ENCODE measurements at places on chromosomes 11 and 22.

DNA sequence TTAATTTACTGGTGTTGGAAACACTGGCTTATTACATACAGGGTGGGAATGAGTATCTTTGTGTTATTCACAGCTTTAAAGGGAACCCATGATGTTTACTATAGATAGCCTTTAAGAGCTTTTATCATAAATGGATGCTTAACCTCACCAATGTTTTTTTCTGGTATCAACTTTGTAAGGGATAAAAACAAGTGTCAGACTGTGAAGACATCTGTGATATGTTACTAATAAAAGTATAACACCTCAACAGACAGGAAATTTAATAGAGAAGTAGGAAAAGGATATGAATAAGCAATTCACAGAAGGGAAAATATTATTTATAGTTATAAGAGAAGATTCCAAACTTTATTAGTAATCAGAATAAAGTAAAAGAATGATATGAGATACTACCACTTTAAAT, 46.3 kb downstream of the ACAT1 start:
- no peak for DNase-seq

DNA sequence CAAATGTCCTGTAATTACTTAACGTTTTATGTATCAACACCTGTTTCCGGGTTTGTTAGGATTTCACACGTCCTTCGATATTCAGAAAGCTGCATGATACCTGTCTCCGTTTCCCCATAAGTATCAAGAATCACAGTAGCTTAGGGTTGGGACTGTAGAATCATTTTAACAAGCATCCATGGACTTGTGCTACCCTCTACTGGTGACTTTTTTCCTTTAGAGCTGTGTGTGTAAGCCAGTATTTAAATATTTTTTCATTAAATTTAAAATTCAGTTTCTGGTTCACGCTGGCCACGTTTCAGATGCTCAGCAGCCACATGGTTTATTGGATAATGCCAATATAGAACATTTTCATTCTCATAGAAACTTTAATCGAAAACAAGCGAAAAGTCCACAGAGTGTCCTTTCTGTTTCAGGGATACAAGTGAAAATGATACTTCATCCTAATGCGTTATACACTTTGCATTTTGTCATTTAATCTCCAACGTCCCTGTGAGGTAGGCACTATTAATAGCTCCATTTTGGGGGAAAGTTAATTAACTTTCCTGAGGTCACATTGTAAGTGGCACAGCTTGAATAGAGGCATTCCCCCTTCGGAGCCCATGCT, 61.5 kb upstream of the SLC25A18 start:
- DNase-seq, result no peak

GRCh38 chr22:24225044-24225601, 19.8 kb downstream of the GGT5 start:
- DNase-seq, result no peak

GRCh38 chr11:134483291-134483690, 71.2 kb upstream of the B3GAT1 start:
- no peak for DNase-seq

GRCh38 chr11:12282676-12283075, 94.7 kb upstream of the PARVA start:
- no peak for DNase-seq

GRCh38 chr11:17770048-17770652, 35.6 kb downstream of the KCNC1 start:
- DNase-seq, result no peak

DNA sequence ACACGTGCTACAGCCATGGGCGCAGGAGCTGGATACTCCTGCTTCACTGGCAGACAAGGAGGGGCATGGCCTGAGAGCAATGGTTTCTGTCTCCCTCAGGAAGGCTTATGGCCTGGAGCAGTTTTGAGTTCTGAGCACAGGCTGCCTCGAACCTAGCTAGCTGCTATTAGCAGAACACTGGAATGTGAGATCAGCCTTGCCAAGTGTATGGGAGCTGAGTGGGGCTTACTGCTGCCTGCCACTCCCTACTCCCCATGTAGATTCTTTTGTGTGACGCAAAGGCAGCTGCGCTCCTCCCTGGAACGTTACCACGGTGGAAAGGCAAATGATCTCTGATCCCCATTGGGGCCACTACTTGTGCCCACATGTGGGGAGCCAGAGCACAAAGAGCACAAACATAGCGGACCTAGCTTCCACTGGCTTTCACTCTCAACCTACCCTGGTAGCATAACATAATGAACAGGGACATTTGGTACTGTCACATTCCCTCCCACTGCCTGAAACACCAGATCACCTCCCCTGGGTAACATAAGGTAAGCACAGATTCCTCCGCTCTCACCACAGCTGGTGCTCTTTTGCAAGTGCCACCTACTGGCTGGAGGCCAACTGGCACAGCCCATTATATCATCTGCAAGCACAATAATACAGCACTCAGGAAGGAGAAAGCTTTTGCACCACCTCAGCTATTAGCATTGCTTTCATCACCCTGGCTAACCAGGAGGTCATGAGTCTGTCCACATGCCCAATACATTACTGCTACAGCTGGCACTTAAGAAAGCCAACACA, 84.6 kb upstream of the GUCY1A2 start:
- no peak for DNase-seq

DNA sequence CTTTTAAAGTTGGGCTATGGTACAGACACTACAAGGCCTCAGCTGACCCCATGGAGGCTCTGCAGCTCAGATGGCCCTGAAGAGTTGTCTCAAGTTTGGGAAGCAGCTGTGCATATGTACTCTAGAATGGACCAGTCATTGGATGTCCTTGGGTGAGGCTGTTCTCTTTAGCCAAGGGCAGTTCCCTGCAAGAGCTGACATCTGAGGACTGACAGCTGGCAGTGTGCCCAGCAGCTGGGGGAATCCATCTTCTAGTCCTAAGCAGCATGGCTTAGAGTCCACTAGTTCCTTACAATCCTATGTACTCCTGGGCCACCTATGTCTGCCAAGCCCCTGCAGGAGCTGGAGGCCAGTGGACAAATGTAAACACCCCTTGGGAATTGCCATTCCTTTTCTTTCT, 76.5 kb downstream of the C11orf91 start:
- DNase-seq, result no peak

GRCh38 chr22:23534851-23535717, 45.0 kb downstream of the IGLL1 start:
- DNase-seq, result no peak

GRCh38 chr22:19242699-19243098, 48.8 kb downstream of the CLTCL1 start:
- DNase-seq, result no peak

DNA sequence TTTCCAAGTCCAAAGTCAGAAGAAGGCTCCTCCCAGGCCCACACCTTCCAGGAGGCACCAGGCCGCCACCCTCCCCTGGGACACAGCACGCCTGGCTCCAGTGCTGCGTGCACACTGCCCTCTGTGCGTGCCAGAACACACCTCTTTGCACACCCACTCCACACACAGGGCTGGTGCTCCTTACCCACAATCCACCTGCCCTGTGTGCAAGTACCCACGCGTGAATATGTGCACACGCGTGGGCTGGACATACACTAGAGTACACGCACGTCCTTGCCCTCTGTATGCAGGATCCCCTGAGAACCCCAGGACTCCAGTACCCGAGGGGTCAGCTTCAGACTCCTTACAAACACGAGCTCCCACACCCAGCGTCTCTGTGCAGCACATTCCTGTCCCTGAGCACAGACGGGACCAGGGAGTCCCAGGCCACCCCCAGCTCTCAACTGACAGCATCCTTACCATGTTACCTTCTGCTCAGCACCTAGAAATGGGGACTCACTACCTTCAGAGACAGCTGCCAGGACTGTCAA, 2.8 kb downstream of the DUSP8 start:
- no peak for DNase-seq

GRCh38 chr11:121534131-121535093, 81.6 kb upstream of the SORL1-AS1 start:
- DNase-seq, result no peak

- no peak for DNase-seq
Observed at GRCh38 chr22:31278626-31279326, 13.5 kb downstream of the PIK3IP1 start.

- DNase-seq, result no peak
Observed at GRCh38 chr11:85712953-85713352, 27.0 kb upstream of the CCDC89 start.

- no peak for DNase-seq
Observed at GRCh38 chr22:30314915-30315314, 11.8 kb downstream of the TBC1D10A start.

GRCh38 chr11:73961321-73961720, 10.5 kb downstream of the DNAJB13 start:
- DNase-seq, result no peak

- no peak for DNase-seq
Observed at GRCh38 chr11:97015327-97015726, 625.5 kb downstream of the JRKL start.

GRCh38 chr11:128738942-128739341, 45.1 kb downstream of the FLI1 start:
- no peak for DNase-seq

DNA sequence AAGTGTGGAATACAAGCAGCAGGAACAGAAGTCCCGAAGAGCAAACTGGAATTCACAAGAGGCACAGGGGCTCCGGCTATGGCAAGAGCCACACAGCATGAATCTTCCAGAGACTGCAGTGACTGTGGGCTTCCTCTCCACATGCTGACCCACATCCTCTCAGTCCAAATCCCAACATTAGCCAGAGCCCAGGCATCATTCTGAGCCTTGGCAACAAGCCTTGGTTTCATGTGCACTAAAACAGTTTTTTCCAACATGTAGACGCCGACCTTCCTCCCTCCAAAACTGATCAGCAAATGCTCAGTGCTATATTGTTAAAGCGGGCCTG, 91.7 kb upstream of the CSNK2A3 start:
- no peak for DNase-seq

All from GOT3 (cell line).